ENCODE measurements at places on chromosomes 2 and 18.

- no peak for DNase-seq
These were observed at the start of gene B3GNT7 for GRCh38 chr2:231395188-231396057. TSS of gene B3GNT7 (plus strand) at chr2:231395710. CDS start at chr2:231395804, 94 bp downstream.

DNA sequence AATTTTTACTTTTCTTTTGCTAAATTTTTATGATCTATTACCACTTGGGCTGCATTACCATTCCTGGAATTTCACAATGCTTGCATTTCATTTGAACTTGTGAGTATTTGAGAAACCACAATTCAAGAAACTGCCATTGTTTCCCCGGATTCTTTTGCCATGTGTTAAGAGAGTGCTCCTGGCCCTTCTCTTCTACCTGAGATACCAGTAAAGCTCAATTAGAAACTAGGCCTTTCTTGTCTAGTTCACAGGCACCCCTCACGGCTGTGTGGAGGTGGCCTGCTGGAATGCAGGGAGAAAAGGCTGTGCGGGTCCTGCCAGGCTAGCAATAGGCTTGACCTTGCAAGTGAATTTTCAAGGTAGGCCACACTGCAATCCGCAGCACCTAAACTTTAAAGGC, 40.8 kb downstream of the ZEB2 start:
- DNase-seq: no peak

GRCh38 chr2:23520256-23520655, 135.3 kb downstream of the KLHL29 start:
- no peak for DNase-seq

- no peak for DNase-seq
These were observed 60.1 kb upstream of the ZSWIM2 start for GRCh38 chr2:186909095-186909494.

GRCh38 chr2:1691366-1691765, 52.9 kb downstream of the PXDN start:
- DNase-seq: no peak

DNA sequence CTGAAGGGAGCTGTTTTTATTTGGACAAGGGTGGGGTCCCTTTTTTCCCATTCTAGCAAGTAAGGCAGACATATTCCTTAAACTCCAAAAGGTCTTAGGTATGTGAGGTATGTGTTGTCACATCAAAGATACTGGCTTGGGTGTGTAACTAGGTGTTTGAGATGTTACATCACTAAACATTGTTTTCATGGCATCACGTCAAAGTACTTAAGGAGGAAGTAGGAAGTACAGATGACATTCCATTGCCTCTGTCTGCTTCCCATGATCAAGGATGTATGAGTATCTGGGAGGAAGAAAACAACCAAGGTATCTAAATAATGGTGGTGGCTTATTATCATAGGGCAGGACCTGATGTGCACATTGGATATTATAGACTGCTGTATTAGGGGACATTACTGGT, 39.3 kb downstream of the CD302 start:
- no peak for DNase-seq

DNA sequence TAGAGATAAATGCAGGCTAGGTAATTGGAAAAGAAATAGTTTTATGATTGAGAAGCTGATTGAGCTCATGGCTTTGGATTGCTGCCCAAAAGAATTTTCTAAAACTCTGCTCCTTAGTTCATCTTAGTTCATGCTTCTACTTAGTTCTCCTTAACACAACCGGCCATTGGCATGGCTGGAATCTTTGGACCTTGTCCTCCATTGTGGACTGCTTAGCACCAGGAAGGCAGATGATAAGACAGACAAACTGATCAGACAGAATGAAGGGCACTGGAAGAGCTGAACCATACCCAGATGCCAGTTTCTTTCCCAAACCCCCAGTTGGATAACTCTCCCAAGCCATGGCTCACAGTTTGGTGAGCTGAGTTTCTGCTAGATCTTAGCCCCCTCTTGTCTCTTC, 36.3 kb upstream of the NABP1 start:
- no peak for DNase-seq

DNA sequence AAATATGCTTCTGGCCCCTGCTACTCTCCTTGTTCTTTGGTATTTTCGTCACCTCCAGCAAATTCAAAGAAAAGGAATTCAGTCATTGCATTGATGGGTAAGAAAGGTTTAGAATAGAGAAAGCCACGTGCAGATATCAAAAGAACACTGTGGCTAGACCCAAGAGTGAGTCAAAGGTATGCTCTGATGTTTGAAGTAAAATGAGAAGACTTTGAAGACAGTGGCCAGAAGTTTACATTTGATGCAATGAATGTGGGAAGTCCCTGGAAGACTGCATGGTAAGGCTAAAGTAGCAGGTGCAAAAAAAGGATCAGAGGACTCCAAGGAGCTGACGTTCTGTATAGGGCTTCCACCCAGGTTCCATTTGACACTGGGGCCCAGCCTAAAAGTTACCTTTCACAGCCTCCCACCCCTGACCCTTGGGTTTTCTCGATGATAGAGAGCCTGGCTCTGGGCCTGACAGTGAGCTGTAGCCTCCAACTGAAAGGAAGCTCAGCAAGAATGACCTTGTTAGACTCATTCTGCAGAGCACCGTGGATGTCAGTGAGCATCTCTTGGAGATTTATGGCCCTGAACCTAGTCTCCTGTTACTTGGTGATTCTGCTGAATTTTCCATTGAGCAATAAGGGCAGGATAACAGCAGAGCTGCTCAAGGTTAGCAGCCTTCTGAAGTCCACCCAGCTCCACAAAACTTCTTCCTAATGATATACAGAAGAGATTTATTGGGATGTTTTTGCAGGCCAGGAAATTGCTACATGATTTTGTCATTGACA, 223.7 kb upstream of the RBBP8 start:
- no peak for DNase-seq

DNA sequence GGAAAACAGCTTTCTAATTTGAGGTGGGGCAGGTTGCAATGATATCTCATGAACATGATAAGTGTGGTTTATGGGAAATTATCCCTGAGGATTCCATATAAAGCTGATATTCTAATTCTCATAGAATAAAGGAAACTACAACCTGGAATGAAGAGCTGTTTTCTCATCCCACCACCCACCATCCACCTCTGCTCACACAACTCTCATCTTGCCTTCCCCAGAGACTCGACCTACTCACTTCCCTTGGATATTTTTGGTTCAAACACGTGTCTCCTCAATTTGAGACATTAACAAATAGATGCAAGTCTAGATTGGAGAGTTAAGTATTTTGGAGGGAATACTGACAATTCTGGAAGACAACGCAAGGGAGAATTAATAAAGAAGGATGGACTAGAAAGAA, 490.9 kb downstream of the TMEM182 start:
- DNase-seq: no peak

DNA sequence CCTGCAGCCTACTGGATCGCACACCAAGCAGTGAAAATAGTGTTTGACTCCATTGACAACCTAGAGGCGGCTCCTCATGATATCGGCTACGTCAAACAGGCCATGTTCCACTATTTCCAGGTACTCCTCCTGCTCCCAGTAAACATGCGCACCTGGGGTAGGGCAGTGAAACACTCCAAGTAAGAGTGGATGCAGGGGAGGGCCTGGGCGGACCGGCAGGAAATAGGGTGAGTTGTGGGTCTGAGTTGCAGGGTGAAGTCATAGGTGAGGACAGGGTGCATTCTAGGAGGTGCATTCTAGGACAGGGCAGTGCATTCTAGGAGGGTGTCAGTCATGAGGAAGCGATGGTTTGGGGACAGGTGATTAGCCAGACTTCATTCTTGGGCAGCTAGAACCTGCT, 5.0 kb downstream of the NAGK start:
- no peak for DNase-seq

DNA sequence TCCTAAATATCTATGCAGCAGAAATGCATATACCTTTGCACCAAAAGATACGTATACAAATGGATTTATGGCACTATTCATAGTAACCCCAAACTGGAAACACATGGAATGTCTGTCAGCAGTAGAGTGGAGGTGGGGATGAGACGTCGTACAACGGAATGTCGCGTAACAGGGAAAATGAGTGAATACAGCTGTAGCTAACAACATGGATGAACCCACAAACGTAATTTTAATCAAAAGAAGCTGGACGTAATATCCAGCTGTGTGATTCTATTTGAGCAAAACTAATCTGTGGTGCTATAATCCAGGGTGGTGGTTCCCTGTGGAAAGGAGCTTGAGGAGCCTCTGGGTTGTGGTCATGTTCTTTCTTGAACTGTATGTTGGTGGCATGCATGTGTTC, 89.9 kb downstream of the MTA3 start:
- DNase-seq: no peak

DNA sequence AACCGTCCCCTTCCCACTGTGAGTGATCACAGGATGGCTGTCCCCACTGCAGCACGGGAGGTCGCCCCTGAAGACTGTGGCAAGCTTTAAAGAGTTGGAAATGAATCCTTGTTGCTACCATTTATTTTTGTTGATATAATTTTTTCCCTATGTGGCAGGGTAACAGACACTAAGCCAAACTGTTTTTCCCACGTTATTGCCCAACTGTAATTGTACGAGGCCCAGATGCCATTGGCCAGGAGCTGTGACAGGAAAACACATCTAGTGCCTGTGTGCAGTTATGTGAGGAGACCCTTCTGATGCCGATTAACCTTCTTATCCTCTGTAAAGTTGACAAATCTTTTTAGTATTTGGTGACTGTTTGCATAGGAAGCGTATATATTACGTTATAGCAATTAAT, 44.2 kb downstream of the MRPS9 start:
- DNase-seq: no peak

GRCh38 chr18:28125051-28125450, 51.9 kb downstream of the CDH2 start:
- no peak for DNase-seq

DNA sequence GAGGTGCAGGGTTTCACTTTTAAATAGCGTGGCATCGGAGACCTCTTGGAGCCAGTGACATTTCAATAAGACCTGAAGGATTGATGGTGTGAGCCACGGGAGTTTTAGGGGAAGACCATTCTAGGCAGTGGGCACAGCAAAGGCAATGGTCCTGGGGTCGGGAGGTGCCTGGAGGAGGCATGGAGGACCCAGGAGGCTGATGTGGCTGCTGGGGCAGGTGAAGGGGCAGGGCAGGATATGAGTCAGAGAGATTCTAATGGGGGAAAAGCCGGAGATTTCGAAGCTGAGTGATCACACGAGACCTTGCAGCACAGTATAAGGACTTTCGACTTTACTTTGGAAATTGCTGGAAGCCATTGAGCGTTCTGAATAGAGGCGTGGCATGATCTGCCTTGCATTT, 79.6 kb upstream of the KCNE4 start:
- DNase-seq: no peak

- no peak for DNase-seq
These were observed 640 bp upstream of the SPR start for GRCh38 chr2:72886505-72887031.

DNA sequence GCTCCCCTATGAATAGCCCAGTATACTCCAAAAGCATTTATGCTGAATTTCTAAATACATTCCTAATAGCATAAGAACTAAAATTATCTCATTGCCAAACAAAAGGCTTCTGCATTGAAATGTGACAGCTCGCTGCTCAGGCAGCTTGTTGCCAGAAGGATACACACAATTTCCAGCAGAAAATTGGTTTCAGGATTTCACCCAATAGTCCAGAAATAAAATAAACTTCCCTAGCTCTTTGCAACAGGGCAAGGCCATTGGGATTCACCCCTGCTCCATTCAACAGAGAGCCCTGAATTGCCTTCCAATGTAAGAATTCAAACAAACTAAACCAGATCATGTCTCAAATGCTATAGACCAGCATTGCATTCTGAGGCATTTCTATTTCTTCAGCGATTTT, 70.7 kb downstream of the RBM43 start:
- DNase-seq: no peak

GRCh38 chr2:106638043-106638442, 150.9 kb downstream of the CD8B2 start:
- DNase-seq: peak; percentile 20

DNA sequence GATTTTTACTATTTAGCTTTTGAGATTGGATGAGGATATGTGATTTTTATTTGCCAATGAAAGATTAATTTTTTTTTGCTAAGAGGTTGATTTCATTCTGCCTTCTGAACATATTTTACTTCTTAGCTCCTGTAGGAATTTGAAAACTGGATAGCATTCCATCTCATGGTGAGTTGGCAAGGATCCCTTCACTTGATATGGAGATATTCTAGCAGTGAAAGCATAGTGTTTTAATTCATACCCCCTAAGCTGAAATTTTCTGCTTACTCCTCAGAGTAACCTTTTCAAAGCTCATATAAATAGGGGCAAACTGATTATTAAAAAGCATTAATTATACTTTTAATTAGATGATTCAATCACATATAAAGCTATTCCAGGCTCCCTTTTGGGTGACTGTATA, 61.0 kb upstream of the KCNJ3 start:
- DNase-seq: no peak

- DNase-seq: no peak
These were observed 138.0 kb upstream of the GPC1 start for GRCh38 chr2:240297256-240298116.

DNA sequence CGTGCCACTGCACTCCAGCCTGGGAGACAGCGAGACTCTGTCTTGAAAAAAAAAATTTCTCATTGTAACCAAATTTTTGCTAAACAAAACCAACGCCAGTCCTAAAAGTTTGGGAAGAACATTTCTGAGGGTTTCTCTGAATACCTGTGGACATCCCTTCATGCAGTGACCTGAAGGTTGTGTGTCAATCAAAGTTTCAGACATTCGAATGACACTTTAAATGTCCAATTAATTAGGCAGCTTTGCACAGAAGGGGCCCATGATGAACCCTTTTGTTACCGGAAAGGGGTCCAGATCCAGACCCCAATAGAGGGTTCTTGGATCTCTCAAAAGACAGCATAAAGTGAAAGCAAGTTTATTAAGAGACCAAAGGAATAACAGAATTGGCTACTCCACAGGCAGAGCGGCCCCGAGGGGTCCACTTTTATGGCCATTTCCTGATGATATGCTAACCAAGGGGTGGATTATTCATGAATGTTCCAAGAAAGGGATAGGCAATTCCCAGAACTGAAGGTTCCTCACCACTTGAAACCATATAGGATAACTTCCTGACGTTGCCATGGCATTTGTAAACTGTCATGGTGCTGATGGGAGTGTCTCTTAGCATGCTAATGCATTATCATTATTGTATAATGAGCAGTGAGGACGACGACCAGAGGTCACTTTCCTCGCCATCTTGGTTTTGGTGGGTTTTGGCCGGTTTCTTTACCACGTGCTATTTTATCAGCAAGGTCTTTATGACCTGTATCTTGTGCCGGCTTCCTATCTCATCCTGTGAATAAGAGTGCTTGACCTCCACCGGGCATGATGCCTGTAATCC, 27.5 kb upstream of the HPCAL1 start:
- DNase-seq: no peak

GRCh38 chr2:212592695-212593094, 54.1 kb upstream of the ERBB4 start:
- DNase-seq: no peak
